ENCODE measurements at places on chromosomes 7 and 10.

- no peak for DNase-seq
Measured at GRCh38 chr7:23544913-23545354, 13.2 kb upstream of the TRA2A start.

GRCh38 chr10:78865538-78865875 is 203.3 kb upstream of the ZMIZ1 start:
- DNase-seq, result no peak

- DNase-seq, result no peak
Measured at GRCh38 chr10:91591797-91592174, 41.1 kb downstream of the PPP1R3C start.

DNA sequence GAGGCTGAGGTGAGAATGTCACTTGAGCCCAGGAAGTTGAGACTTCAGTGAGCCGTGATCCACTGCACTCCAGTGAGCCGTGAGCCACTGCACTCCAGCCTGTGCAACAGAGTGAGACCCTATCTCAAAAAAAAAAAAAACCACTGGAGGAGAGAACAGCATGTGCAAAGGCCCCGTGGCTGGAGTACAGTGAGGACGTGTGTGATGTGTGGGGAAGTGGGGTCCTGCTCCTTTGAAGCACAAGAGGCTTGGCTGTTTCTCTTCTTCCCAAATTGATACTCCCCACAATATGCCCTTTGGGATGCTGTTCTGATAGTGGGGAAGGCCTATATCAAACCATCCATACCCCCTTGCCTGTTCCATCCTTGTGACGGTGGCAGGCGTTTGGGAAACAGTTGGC is 68.2 kb downstream of the C10orf105 start:
- no peak for DNase-seq

DNA sequence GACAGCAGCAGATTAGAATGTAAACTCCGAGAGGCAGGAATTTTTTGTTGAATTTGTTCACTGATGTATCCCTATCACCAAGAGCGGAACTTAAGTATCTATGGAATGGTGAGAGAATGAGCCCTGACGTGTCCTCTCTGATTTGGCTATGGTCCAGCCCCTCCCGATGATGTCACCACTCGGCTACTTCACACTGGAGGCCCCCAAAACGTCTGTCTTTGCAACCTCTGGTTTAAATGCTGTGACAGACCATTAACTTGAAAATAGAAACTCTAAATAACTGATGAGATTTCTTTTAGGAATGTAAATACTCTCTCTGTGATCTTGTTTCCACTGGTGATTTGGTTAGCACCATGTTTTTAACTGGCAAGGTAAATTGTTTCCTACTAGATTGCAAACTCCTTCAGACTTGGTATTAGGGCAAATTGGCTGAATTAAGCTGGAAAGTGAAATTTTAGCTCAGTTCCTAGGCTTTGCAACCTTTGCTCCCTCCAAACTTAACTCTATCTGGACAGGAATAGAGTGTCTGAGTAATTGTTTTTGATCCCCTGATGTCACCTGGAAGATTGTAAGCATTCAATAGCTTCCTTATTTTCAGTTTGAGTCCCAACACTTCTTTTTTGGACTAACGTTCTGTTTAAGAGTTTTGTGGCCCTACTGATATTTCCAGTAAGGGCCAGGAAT is 19.1 kb downstream of the SLC16A12 start:
- DNase-seq, result no peak

Data from stimulated activated CD4-positive, alpha-beta T cell treated with anti-CD3 and anti-CD28 coated beads, Interleukin-4, amount 100 ng/mL, for 24 hours (primary cell).